ENCODE measurements at places on chromosomes 4 and X.

GRCh38 chr4:81422595-81422994 lies 49.1 kb downstream of the RASGEF1B start:
- no peak for DNase-seq

GRCh38 chr4:85940151-85940550 lies 419.7 kb downstream of the MAPK10 start:
- DNase-seq, result no peak

DNA sequence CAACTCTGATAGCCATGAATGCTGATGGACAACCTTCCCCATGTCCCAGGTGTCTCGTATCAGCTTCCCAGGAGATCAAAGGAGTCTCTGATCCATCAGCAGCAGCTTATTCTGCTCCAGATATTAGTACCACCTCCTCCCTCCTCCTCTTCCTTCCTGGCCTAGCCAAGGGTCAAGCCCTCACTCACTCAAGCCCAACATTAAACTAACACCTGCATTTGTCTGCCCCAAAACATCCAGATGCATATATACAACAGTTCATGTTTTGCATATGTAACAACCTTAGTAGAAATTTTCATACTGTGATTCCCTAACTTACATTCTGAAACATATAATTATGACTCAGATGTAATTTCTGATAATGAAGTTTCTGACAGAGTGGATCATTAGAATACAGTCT lies 29.9 kb downstream of the BCLAF3 start:
- DNase-seq, result no peak

GRCh38 chr4:16271411-16271810 lies 45.1 kb upstream of the TAPT1 start:
- DNase-seq, result no peak

DNA sequence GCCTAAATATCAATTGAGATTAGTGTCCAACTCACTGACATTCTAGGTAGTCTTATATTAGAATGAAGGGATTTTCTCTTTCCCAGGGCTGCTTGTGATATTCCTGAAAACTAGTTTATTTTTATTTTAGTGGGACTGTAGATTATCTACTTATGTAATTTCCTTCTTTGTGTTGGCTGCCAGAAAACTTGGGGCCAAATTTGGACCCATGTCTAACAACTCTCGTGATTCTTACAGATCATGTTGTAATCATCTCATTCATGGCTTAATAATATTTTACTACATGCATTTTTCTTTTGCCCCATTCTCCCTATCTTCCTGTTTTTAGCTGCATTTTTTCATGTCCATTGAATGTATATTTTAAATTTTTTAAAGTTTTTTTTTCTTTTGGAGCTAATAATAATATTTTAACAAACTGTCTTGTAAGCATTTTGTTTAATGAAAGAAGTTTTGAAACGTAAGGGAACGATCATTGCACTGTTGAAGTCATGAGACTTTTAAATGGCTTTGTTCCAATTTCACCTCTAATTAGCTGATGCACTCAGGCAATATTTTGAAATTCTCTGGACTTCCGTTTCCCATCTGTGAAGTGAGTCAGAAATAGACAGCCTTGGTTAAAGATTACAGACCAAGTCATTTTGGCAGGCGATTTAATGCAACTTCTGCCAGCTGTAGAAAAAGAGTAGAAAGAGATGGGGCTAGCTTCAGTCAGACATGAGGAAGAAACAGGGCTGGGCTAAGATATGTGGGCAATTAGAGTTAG lies 14.3 kb upstream of the TDO2 start:
- DNase-seq, result no peak

DNA sequence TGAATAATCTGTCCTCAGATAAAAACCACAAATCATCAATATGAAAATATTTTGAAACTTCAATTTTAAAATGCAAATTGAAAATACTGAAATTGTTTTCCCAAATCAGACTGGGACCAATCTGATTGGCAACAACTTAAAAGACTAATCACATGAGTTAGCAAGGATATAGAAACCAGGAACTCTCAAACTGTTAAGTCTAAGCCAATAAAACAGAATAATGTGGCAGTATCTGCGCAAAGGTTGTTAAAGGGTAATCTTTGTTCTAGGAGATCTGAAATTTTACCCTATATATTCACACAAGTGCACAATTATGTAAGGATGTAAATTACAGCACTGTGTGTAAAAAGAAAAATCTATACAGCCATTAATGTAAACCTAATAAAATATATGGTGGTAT lies 29.7 kb downstream of the EIF4E start:
- DNase-seq, result no peak

DNA sequence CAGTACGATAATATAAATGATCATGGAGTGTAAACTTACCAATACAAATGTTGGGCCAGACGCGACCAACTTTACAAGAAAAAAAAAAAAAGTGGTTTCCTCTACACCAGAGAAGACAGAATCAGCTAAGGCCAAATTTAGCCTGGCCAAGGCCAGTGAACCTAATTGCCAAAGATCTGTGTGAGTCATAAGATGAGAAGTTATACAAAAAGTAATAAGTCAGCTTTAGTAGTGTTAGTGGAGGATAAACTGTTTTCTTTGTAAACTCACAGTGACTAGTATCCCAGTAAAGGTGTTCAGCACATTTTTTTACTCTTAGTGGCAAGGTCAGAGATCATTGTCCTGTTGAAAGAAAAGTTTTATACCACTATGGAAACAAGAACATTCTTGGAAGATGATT lies 531.4 kb upstream of the TECRL start:
- DNase-seq, result no peak
